ENCODE measurements at places on chromosomes 7 and 10. TPM values are rescaled to one million over a fixed set of nuclear protein-coding genes. Genes with fewer than 3 reads are reported as not detected.

HOXA5 gene
- total RNA-seq, result 4.1 TPM

PTN gene
- not detected for total RNA-seq

KIF20B gene
- 11.5 TPM for total RNA-seq

GPAM gene
- 164 TPM for total RNA-seq

VGF gene
- 1.4 TPM for total RNA-seq

SPDYE5 gene
- not detected for total RNA-seq

RNF32 gene
- 2.3 TPM for total RNA-seq

PTF1A gene
- not detected for total RNA-seq

PRKAR2B gene
- 0.67 TPM for total RNA-seq

PON1 gene
- not detected for total RNA-seq

SLC26A5 gene
- total RNA-seq, result not detected

SLIT1 gene
- 2.2 TPM for total RNA-seq

EPDR1 gene
- 0.34 TPM for total RNA-seq

MALSU1 gene
- 169 TPM for total RNA-seq

LGI1 gene
- not detected for total RNA-seq

AEBP1 gene
- total RNA-seq, result not detected

AKR1C8 gene
- not detected for total RNA-seq

LIPN gene
- total RNA-seq, result not detected

FKBP6 gene
- total RNA-seq, result not detected

GRM3 gene
- total RNA-seq, result not detected

TMEM229A gene
- not detected for total RNA-seq

ZNF425 gene
- 1.8 TPM for total RNA-seq

TRIL gene
- not detected for total RNA-seq

DOCK4 gene
- total RNA-seq, result 0.54 TPM

GHRHR gene
- not detected for total RNA-seq

PPP1R17 gene
- total RNA-seq, result 7.9 TPM

MALRD1 gene
- total RNA-seq, result not detected

SNCG gene
- total RNA-seq, result not detected

SRRM3 gene
- not detected for total RNA-seq

AVPI1 gene
- total RNA-seq, result not detected

C10orf53 gene
- total RNA-seq, result not detected

TSPAN12 gene
- total RNA-seq, result not detected

CALCR gene
- not detected for total RNA-seq

DYNC1I1 gene
- 0.40 TPM for total RNA-seq

ZNF25 gene
- total RNA-seq, result 5.6 TPM

ANKRD30A gene
- not detected for total RNA-seq

SLC26A4 gene
- total RNA-seq, result 0.19 TPM

SEMA3C gene
- total RNA-seq, result not detected

ABCB4 gene
- total RNA-seq, result 0.67 TPM

Measured in Karpas-422 (cell line).